Naive thymus-derived CD4-positive, alpha-beta T cell (primary cell): ENCODE measurements at places on chromosomes 1 and 21. TPM values are rescaled to one million over a fixed set of nuclear protein-coding genes. Genes with fewer than 3 reads are reported as not detected.

The LCE2C gene
- not detected for total RNA-seq

The NUAK2 gene
- 57.8 TPM for total RNA-seq

The SPRR2F gene
- not detected for total RNA-seq

DNA sequence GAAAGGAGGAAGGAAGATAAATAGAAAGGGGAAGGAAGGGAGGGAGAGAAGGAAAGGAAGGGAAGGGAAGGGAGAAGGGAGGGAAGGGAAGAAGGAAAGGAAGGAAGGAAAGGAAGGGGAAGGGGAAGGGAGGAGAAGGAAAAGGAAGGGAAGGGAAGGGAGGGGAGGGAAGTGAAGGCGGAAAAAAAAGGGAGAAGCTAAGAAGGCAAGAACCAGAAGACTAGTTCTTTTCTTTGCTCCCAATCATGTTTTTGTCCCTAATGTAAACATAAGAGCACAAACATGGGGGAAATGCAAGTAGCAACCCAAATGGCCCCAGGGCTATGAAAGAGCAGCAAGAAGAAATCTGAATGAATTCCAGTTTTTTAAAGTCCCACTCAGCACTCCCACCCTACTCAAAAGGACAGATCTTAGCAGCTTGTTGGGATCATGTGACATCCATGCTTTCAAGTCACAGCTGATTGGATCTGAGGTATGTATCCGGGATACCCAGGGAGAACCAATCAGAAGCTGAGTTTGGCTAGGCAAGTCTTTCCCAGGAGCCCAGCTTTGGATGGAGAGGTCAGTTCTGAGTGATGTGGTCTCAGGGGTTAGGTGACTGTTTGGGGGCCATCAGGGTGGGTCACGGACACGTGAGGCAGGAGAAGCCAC lies 24.2 kb upstream of the FHAD1 start:
- no peaks in the 10 kb centered on the region for H3K27me3 ChIP-seq
- H3K4me1 ChIP-seq, result no peaks in the 10 kb centered on the region

GRCh38 chr1:7290971-7291970 lies 479.8 kb upstream of the VAMP3 start:
- H3K4me1 ChIP-seq, result no peaks in the 10 kb centered on the region
- H3K4me3 ChIP-seq, result no peak overlapping the region
- H3K27ac ChIP-seq, result no peak overlapping the region
- no peaks in the 10 kb centered on the region for H3K36me3 ChIP-seq
- no peaks in the 10 kb centered on the region for H3K27me3 ChIP-seq

- no peaks in the 10 kb centered on the region for H3K27me3 ChIP-seq
- H3K36me3 ChIP-seq, result peaks cover 24% of the 10 kb centered on the region
- DNase-seq, result no peak
- no peak overlapping the region for H3K4me3 ChIP-seq
- H3K27ac ChIP-seq, result no peak overlapping the region
Measured at GRCh38 chr1:230256896-230257295, 169.2 kb downstream of the PGBD5 start.
